ENCODE measurements at places on chromosomes 3 and 15.

- no peak for DNase-seq
Observed at GRCh38 chr3:17793542-17794195, 51.2 kb upstream of the TBC1D5 start.

DNA sequence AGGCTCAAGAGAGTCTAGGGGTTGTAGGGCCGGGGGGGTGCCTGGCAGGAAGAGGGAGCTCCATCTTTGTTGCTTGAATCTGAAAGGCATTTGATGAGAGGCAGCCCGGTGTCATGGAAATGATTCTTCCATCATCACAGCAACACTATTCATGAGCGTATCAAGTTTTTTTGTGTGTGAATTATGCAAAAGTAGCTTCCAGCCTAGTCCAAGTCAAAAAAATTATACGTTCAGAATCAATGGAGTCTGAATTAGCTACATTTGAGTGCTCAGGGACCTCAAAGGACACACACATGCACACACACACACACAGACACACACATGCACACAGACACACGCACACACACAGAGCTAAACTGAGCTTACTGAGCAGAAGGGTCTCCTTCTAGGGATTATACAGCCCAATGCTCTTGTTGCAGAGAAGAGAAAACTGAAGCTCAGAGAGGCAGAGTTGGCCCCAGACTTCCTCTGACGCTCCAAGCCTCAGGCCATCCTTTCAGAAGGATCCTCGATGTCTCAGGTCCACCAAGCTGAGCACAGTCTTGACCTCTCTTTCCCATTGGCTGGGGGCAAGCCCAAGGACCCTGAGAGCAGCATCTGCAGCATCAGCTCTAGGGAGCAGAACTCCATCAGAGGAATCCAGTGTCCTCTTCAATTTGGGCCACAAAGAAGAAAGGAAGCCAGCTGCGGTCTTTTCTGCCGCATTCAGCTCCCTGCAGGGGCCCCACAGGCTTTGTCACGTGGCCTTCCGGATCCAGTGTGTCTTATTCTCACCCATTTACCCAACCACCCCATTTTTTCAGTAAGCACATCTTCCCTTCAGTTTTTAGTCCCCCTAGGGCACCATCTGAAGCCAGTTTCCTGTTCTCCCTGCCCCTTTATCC lies 228.0 kb downstream of the UACA start:
- DNase-seq: no peak

GRCh38 chr3:51718547-51719409 lies 11.9 kb downstream of the GRM2 start:
- peak; percentile 84 for DNase-seq

- no peak for DNase-seq
Observed at GRCh38 chr3:23442598-23443383, 239.7 kb downstream of the UBE2E2 start.

DNA sequence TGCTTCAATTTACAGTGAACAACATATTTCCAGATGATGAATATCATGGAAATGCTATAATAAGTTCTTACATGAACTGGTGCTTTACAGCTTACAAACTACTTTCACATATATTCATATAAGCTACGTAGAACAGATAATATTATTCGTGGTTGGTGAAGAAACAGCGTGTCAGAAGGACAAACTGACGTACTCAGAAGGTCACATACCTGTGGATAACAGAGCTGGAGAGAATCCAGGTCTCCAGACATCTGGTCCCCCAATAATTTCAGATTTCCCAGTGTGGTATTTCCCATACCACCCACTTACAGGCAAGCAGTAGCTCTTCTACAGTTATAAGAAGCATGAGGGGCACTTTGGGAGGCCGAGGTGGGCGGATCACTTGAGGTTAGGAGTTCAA lies 156.6 kb downstream of the PLD1 start:
- no peak for DNase-seq

GRCh38 chr3:129377615-129378014 lies 50.8 kb downstream of the EFCAB12 start:
- no peak for DNase-seq

DNA sequence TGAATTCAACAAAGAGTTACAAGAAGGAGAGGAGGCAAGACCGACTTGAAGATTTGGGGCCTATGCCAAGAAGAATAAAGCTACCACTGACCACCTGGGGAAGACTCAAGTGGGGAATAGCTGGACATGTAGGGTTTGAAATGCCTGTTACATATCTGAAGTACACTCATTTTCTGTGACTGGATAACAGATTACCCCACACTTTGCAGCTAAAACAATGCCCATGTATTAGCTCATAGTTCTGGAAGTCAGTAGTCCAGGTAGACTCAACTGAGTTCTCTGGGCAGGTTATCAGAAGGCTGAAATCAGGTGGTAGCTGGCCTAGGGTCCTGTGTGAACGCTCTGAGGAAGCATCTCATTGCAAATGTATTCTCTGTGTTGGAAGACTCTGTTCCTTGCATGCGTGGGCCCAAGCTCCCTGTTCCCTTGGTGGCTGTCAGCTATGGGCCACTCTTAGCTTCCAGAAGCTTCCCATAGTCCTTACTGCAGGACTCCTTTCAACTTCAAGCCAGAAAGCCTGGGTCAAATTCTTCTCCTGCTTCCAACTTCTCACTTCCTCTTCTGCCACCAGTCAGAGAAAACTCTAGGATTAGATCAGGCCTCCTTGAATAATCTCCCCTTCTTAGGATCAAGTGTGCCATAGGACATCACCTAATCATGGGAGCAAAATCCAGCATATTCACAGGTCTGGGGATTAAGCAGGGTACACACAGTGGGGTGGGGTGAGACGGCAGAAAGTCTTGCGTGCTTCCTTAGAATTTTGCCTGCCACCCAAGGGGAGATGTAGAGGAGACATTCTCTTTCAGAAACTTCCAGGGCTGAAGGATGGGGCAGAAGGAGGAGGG lies 187.8 kb downstream of the SHQ1 start:
- no peak for DNase-seq

GRCh38 chr15:32959077-32959476 lies 235.4 kb downstream of the FMN1 start:
- DNase-seq: no peak

Data from cardiac muscle cell (in vitro differentiated cells and primary cell).